ENCODE measurements at places on chromosomes 11 and 22.

GRCh38 chr11:31768749-31769640 is 42.1 kb downstream of the PAX6 start:
- no peak for DNase-seq

GRCh38 chr22:29155966-29156365 is 49.7 kb upstream of the EMID1 start:
- DNase-seq = no peak

DNA sequence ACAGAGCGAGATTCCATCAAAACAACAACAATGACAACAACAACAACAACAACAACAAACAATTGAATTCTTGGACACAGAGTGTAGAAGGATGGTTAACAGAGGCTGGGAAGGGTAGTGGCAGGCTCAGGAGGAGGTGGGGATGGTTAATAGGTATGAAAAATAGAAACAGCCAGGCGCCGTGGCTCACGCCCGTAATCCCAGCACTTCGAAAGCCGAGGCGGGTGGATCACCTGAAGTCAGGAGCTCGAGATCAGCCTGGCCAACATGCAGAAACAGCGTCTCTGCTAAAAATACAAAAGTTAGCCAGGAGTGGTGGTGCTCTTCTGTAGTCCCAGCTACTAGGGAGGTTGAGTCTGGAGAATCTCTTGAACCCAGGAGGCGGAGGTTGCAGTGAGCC is 122.9 kb upstream of the GRIA4 start:
- DNase-seq = no peak

DNA sequence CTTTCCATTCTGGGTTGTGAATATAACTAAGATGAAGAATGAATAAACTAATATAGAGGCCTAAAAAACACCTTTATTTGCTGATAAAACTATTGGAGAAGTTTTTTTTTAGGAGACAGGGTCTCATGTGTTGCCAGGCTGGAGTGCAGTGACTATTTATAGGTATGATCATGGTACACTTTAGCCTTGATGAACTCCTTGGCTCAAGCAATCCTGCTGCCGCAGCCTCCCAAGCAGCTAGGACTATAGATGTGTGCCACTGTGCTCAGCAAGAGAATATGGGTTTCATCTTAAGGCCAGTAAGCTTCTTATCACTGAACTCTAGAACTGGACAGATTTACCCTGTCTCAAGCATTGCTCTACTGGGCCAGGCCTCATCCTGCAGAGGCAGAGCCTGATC is 26.6 kb downstream of the CCDC90B start:
- no peak for DNase-seq

DNA sequence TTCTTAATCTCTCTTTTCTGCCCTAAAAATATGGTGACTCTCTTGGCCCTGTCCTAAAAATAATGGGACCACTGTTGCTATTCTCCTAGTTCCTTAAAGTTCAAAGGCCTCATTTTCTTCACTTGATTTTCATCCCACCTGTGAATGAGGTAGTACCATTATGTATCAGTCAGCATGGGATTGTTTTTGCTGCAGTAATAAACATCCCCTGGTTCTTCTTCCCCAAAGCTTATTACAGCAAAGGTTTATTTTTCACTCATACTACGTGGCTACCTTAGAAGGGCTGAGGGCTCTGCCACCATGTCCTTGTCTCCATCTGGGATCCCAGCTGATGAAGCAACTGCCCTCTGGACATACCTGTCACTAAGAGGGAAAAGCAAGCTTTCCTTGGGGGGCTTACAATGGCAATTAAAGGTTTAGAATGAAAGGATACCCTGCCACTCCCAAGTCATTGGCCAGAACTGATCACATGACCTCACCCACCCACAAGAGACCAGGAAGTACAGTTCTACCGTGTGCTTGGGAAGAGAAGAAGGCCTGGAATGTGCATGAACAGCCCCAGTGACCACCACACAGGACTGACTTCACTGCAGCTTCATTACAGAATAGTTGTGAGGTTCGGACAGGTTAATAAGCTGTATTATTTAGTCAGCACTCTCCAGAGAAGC is 7.8 kb downstream of the TTC38 start:
- no peak for DNase-seq

GRCh38 chr11:70077411-70078094 is 564 bp upstream of the ANO1 start:
- DNase-seq = no peak

GRCh38 chr22:37219533-37219932 is 7.3 kb upstream of the SSTR3 start:
- DNase-seq = no peak

DNA sequence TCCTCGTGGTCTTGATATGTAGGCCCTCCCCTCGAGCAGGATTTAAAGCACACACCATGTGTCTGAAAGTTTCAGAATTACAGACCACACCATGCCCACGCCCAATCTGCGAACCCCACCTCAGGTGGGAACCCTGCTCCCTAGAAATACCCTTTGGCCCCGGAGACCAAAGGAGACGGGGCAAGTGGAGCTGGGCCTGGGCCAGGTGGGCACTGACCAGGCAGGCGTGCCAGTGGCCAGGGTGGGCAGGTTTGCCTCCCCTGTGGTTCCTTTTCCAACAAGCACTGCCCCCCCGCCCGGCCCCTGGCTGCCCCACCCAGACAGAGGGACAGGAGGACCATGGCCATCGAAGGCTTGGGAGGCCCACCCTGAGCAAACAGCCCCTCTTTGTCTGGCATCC is 400.4 kb downstream of the TBC1D22A start:
- no peak for DNase-seq

DNA sequence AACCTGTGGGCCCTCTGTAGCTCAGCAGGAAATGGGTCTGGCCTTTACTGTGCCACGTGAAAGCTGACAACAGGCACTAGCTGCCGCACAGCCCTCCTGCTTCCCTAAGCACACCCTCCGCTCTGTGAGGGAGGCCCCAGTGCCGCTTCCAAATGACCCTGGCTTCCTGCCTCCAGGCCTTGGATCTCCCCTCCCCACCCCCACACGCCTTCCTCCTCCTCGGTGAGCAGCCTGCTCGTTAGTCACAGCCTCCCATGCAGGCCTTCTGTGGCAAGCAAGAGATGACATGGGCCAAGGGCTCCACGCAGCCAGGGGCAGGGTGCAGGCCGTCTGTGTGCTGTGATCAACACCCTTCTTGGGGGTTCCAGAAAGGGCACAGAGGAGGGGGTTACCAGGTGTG is 15.3 kb upstream of the RASL10A start:
- peak; percentile 79 for DNase-seq

- peak; percentile 78 for DNase-seq
These were observed 64.8 kb downstream of the STIM1 start for GRCh38 chr11:3920148-3920852.

DNA sequence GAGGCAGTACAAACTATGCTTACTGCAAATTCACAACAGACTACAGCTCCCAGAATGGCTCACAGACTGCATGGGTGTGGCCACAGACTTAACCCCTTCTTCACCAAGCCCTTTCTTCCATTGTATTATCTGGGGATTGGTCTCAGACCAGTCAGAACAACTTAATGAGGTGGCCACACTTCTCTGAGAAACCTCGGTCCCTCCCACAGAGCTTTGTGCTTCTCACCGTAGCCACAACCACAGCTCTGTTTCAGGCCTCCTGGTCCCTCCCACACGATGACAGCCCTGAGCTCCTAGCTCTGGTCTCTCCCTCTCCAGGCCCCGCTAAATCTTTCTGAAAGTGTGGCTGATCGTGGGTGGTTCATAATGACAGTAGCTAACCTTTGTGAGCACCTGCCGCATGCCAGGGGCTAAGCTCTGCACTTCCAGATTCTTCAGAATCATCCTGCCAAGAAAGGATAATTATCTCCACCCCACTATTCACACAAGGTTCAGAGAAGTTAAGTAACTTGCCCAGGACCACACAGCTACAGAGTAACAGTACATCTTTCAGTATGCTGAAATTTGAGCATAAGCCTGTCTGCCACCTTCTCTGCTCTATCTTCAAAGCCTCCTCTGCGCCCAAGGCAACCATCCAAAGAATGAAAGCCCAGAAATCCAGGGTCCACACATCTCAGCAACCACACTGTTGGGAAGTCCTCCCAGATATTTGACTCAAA is 5.4 kb downstream of the PDE2A start:
- peak; percentile 23 for DNase-seq

- no peak for DNase-seq
These were observed 11.1 kb downstream of the TSSC4 start for GRCh38 chr11:2411446-2412305.

DNA sequence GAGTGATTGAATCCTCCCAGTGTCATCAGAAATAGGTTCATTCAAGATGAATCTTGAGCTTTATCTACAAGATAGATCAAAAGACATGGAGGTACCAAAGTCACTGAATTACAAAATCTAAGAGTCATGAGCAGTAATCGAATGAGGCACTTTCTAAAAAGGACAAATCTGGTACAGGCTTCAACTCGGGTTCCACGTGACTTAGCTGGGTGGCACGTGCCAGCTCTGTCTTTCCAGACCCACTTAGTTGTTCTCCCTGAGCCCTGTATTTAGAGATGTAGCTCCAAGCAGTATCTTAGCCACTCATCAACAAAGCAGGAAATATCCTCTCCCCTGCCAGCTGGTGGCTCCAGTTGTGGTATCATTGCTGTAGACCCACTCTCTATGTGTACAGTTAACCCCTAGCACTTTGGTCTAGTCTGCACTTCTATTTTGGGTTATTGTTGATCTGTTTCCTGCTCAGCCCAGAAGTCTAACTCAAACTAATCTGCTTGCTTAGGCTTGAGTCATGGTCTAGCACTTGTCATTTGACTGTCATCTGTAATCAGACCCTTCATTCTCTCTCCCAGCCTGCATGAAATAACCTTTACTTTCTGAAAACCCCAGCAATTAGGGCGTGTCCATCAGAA is 528.7 kb downstream of the ETS1 start:
- no peak for DNase-seq

DNA sequence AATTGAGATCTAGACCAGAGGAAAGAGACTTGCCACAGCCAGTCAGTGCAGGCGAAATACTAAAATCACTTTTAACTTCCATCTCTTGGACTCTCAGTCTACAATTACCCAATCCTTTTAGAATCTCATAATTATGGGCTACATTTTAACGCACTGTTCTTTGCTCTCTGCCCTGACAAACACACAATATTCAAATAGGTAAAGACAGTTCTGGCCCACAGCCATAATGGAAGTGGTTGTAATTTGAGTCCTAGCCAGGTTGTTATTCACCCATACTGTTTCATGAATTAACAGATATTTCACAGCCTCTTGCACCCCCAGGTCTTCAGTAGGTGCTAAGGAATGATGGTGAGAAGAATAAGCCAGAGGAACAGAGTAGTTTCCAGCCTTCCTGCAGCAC is 830 bp downstream of the C11orf97 start:
- no peak for DNase-seq

- no peak for DNase-seq
These were observed 168.9 kb upstream of the TBCEL start for GRCh38 chr11:120854988-120855387.

DNA sequence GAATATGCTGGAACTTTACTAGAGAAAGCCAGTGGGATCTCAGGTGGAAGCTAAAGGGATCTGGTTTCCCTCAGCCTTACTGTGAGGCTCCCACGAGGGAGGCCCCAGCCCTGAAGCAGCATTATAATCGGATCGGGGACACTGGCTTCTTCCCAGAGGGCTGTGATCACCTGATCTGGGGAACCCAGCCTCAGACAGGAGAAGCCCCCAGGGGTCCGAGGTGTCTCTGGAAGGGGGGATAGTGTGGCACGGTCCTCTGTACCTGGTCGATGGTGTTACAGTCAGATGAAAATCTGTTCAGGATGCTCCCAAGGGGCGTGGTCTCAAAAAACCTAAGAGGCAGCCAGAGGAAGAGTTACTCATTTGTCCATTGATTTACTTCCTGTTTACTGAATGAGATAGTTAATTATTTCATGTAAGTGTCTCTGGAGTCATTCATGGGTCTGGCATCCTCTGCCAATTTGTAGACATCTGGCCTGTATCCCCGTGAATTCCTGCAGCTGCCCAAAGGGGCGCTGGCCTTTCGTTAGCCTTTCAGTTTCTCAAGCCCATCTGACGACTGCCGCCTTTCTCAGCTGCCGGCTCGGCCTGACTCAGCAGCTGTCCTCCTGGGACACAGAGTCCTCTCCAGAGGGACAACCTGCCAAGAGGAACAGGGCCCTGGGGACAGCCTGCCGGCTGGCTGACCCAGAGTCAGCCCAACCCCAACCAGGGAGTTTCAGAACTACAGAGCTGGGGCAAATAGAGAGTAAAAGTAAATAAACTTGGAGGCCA is 17.0 kb upstream of the KCNJ11 start:
- DNase-seq = peak; percentile 78

GRCh38 chr11:16204261-16204660 is 152.1 kb downstream of the SOX6 start:
- DNase-seq = no peak

DNA sequence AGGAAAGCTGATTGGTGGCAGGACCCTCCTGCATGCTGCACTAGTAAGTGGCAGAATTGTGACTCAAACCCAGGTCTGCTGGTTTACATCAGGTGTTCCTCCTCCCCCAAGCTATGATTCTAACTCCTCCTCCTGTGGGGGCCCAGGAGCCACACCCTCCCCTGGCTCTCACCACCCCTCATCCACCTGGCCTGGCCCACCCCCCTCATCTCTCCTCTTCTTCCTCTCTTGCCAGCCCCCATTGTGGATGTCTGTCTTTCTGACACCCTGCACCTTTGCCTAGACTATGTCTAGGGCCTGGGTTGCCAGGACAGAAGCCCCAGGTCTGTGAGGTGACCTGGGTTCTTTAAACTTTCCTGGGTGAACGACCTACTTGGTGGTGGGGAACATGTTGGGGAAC is 59.9 kb downstream of the GRIK4 start:
- no peak for DNase-seq

DNA sequence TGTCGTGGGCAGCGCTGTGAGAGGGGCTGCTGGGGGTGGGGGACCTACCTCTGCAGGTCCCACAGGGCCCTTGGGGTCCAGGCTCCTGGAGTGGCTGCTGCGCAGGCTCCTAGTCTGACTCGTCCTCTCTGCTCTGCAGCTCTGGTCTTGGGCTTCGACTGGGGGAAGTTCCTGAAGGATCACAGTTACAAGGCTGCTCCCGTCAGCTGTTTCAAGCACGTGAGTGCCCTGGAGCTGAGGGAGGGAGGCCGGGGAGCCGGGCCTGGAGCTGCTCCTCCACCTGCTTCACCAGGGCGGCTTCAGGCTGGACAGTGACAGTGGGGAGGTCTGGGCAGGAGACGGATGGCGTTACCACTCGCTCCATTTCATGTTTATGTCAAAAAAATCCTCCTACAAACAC is 11.9 kb downstream of the L3MBTL2 start:
- DNase-seq = no peak

DNA sequence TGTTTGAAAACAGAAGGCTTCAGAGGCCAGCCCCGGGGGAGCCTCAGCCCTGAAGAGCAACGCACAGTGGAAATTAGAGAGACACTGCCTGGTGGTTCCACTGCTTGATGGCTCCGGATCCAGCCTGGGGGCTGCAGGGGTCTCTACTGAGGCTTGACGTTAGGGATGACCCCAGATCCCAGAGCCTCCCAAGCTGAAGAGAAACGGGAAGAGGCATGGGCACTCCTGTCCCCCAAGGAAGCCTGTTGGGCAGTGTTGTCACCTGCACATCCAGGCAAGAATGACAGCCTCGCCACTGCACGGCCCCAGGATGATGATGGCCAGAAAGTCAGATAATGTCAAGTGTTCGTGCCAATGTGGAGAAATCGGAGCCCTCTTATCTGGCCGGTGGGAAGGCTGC is 56.8 kb upstream of the FGF3 start:
- no peak for DNase-seq
